ENCODE measurements at places on chromosomes 16 and 17.

DNA sequence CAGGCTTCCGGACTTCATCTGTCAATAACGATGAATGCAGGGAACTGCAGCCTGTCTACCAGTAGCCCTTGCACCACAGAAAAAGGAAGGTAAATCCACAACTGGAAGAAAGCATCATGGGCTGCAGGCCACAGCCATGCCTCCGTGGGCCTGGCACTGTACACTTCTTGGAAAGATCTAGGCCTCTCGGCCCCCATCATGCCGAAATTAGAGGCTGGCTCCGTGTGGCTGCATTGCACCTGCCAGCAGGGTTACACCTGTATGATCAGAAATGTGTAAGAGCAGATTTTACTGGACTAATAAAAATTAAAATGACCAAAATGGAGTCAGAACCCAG, 52.2 kb downstream of the SDK2 start:
- no peak for DNase-seq

DNA sequence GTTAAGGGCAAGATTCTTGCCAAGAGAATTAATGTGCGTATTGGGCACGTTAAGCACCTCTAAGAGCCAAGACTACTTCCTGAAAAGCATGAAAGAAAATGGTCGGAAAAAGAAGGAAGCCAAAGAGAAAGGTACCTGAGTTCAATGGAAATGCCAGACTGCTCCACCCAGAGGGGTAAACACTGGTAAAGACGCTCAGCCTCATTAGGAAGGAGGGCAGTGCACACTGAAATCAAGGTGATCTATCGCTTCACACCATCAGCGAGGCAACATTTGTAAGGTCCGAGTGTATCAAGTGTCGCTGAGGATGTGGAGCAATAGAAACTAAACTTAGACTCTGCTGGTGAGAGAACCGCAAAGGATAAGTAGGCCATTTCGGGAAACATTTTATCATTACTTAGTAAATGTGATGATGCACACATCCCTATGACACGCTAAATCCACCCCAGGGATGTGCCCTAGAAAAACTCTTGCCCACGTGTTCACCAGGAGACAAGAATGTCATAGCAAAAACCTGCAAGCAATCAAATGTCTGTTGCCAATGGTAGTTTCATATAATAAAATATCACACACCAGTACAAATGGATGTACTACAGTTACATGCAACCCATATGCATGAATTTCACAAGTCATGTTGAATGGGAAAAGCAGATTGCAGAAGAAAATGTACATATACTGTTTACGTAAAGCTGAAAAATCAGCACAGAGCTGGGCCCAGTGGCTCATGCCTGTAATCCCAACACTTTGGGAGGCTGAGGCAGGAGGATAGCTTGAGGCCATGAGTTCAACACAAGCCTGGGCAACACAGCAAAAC, 23.6 kb downstream of the CNTROB start:
- DNase-seq = no peak

DNA sequence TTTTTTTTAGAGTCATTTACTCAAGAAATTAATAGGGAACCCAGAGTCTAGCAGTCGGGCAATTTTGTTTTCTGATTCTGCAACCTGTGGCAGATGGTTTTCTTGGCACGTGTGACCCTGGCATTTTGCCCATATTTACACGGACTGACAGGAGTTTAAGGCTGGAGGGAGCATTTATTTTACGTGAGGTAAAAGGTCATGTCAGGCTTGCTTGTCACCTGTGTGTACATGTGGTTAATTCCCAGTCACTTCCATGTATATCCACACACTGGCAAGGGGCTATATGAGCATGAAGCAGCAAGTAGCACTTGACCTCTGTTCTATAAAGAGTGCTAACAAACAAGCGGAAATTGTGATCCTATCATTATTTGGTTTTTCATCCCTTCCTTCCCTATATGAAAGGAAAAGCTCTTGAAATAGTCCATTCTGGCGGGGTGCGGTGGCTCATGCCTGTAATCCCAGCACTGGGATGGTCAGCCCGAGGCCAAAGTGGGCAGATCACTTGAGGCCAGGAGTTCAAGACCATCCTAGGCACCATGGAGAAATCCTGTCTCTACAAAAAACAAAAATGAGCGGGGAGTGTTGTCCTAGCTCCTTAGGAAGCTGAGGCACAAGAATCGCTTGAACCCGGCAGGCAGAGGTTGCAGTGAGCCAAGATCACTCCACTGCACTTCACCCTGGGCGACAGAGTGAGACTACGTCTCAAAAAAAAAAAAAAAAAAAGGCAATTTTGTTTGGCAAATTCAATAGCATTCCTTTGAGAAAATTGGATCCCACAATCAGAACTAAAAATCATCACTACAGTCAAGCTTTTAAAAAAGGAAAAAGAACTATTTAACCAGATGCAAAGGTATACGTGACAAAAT, 2.1 kb downstream of the SPAG9 start:
- peak; percentile 89 for DNase-seq

- DNase-seq = no peak
Measured at GRCh38 chr16:3198334-3199072, 10.5 kb downstream of the OR1F1 start.

GRCh38 chr17:3801792-3802191, 804 bp upstream of the ITGAE start:
- no peak for DNase-seq

DNA sequence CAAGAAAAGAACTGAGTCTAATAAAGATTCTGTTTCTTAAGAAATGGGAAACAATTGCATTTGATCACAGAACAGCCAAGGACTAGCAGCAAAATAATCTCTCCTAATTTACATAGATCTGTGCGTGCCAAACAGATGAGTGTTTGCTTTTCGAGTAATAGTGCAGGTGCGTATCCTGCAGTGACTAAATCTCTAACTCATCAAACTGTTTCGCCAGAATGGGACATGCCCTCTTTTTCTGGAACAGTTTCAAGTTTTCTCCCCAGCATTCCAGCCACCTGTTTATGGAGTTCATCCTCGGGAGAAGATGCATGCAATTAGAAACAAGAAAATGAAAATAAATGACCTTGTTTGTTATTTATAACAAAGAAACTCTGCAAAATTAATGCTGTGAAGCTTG, 5.7 kb upstream of the TOX3 start:
- peak; percentile 78 for DNase-seq

DNA sequence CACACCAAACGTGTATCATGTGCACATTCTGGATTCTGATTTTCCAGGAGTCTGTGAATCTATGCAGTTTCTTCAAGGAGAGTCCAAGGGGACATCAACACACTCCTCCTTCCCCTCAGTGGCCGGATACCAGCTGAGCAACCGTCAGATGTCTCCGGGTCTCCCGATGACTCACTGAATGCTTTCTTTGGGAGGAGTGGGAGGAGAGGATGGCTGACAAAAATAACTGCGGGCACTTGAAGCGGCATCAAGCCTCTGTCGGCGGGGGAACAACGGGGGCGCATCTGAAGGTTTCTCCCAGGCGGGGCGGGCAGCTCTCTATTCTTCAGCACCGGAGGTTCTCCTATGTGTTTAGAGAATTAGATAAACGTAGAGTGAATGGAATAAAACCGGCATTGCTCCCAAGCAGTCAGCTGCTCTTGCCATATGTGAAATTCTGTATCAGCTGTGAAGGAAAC, 24.6 kb upstream of the LRRC75A start:
- DNase-seq = no peak

GRCh38 chr16:57017251-57017650, 27.9 kb downstream of the NLRC5 start:
- DNase-seq = no peak

- DNase-seq = no peak
Measured at GRCh38 chr16:61797961-61798507, 238.2 kb downstream of the CDH8 start.

DNA sequence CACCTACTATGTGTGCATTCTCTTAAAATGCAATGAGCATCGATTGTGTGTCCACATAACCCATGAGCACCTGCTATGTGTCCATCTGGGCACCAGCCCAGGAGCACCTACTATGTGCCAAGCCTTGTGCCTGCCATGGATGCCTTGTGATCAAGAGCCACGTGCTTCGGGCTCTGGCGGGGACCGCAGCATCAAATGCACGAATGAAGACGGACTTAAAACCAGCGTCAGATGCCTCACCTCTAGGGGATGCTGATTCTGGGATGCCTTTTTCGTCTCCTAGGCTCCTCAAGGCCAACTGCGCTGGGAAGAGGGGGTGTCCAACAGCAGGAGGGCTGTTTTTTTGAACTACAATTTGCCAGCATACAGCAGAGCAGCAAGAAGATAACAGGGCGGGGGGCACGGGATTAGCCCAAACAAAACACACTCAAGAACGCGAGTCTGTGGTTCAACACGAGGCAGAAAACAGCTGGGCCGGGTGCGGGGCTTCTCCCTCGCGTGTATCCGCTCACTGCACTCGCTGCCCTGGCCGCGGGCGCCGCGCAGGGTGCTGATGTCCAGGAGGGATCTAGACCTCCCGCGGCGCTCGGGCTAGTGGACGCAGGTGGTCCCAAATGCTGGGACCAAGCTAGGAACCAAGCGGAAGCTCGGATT, 1.2 kb upstream of the GLIS2 start:
- DNase-seq = no peak

DNA sequence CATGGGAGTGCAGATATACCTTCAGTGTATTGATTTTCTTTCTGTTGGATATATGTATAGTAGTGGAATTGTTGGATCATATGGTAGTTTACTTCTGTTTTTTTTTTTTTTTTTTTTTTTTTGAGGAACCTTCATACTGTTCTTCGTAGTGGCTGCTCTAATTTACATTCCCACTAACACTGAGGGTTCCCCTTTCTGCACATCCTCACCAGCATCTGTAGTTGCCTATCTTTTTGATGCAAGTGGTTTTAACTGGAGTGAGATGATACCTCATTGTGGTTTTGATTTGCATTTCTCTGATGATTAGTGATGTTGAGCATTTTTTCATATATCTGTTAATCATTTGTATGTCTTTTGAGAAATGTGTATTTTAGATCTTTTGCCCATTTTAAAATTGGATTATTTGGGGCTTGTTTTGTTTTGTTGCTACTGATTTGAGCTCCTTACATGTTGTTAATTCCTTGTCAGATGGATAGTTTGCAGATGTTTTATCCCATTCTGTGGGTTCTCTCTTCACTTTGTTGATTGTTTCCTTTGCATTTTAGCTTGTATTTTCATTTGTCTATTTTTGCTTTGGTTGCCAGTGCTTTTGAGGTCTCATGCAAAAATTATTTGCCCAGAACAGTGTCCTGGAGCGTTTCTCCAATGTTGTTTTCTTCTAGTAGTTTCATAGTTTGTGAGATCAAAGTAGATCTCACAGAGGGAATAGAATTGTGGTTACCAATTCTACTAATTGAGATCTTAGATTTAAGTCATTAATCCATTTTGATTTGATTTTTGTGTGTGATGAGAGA, 25.0 kb upstream of the BCAS3 start:
- DNase-seq = no peak

DNA sequence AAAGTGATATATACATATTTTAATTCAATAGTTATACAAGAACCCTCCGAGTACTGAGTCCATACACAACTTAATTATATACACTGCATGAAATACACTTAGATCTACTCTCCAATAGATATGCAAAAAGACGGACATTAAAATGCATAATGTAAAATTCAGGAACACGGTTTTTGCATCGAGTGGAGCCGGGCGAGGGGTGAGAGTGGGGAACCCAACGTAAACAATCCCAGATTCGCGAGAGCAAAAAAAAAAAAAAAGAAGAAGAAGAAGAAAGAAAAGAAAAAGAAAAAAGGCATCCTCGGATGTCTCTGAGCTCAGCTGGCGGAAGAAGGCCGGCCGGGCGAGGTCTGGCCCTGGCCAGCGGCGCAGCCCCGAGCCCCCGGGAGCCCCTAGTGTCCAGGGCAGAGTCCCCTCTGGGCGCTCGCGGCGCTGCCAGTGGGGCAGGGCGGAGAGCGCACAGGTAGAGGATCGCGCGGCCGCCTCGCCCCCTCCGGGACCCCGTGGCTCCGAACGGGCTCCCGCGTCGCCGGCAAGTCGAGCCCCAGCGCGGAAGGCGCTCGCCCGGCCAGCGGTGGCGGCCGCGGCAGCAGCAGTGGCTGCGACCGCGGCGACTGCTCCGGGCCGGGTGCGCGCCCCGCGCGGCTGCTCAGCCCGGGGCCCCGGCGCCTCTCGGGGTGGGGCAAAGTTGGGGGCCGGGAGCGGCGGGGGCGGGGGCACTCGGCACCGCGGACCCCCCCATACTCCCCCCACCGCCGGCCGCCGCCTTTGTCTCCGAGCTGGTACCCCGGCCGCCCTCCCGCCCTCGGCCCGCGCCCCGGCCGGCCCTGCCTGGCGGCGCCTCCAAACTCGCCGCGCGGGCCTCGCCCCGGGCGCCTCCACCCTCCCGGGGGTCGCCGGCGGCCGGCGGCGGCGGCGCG, 9.6 kb upstream of the ZFHX3 start:
- no peak for DNase-seq

- no peak for DNase-seq
Measured at GRCh38 chr17:78981010-78981888, 1.5 kb upstream of the LGALS3BP start.

DNA sequence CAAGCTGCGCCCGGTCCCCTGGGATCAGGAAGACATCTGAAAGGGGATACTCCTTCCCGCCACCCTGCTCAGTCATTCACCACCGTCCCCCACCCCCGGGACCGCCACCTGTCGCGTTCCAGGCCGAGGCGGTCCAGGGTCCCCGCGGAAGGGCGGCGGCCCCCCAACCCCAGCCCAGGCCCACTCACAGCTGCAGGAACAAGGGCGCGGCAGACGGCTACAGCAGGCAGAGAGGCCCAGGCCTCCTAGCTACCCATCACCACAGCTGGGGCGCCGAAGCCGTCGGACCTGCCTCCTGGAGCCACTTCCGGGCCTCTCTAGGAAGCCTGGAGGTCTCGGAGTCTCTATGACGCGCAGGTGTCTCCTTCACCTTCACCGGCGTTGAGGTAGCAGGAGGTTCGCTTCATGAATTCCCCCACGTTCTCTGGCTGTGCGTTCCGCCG, at the start of gene SDR42E1:
Gene SDR42E1, minus strand, starts transcription at position 272 of the 443 bp plus-strand sequence. CDS start 10,612 bp downstream, outside the sequence.
- peak; percentile 46 for DNase-seq
